Endothelial cell of umbilical vein (primary cell): ENCODE measurements at places on chromosomes 7 and 10. TPM values are rescaled to one million over a fixed set of nuclear protein-coding genes. Genes with fewer than 3 reads are reported as not detected.

DNA sequence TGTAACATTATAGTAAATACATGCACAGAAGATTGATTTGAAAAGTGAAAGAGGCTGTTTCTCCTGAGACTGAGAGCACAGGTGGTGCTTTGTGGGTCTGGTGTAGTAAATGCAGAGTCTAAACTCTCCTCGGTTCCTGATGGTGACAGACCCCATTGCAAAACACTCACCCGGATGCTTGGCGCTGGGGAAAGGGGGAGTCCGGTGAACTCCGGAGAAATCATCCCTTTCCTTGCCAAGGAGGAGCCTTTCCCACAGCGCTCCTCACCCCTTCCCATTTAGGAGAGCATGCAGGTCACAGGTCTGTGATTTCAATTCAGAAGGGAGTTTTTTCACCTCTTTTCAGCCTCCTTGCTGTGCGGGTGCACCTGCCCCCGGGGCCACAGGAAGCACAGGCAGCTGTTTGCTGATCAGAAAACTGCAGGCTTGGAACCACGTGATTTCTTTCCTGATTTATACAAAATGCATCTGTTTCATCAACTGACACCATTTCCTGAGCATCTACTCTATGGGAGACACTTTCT lies 75.6 kb upstream of the LYZL2 start:
- no peak overlapping the region for H3K4me3 ChIP-seq
- no peaks in the 10 kb centered on the region for H3K36me3 ChIP-seq

GRCh38 chr10:126171555-126171954 lies 216.7 kb downstream of the ADAM12 start:
- no peak for DNase-seq
- H3K27me3 ChIP-seq, result no peaks in the 10 kb centered on the region
- no peak overlapping the region for H3K4me3 ChIP-seq
- no peaks in the 10 kb centered on the region for H3K4me1 ChIP-seq
- no peak overlapping the region for H3K27ac ChIP-seq
- no peaks in the 10 kb centered on the region for H3K36me3 ChIP-seq

GRCh38 chr10:123427165-123427786 lies 238.9 kb upstream of the GPR26 start:
- H3K36me3 ChIP-seq, result no peaks in the 10 kb centered on the region
- no peak overlapping the region for H3K27ac ChIP-seq
- no peaks in the 10 kb centered on the region for H3K27me3 ChIP-seq
- DNase-seq, result no peak

DNA sequence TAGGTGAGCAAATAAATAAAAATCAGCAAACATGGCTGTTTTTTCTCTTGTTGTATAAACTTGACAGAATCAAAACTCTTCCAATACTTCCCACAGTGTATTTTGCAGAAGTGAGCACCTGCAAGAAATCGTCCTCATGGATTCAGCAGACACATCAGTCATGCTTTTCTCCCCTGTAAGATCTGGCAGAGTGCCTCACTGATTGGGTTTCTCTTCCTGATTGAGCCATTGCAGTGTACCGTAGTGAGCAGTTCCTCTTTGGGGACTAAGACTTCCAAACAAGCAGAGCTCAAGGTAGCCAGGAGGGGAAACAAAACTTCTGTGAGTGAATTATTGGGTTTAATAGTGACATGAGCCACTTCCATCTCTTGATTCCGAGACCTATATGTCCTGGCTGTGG lies 2.2 kb upstream of the CCDC3 start:
- H3K27me3 ChIP-seq, result peaks cover 18% of the 10 kb centered on the region
- no peaks in the 10 kb centered on the region for H3K36me3 ChIP-seq
- DNase-seq, result no peak
- no peak overlapping the region for H3K27ac ChIP-seq
- H3K4me1 ChIP-seq, result no peaks in the 10 kb centered on the region

- no peak overlapping the region for H3K27ac ChIP-seq
- DNase-seq, result no peak
- no peak overlapping the region for H3K4me3 ChIP-seq
- H3K4me1 ChIP-seq, result no peaks in the 10 kb centered on the region
- H3K36me3 ChIP-seq, result no peaks in the 10 kb centered on the region
Observed at GRCh38 chr7:25319707-25320106, 91.4 kb upstream of the NPVF start.

DNA sequence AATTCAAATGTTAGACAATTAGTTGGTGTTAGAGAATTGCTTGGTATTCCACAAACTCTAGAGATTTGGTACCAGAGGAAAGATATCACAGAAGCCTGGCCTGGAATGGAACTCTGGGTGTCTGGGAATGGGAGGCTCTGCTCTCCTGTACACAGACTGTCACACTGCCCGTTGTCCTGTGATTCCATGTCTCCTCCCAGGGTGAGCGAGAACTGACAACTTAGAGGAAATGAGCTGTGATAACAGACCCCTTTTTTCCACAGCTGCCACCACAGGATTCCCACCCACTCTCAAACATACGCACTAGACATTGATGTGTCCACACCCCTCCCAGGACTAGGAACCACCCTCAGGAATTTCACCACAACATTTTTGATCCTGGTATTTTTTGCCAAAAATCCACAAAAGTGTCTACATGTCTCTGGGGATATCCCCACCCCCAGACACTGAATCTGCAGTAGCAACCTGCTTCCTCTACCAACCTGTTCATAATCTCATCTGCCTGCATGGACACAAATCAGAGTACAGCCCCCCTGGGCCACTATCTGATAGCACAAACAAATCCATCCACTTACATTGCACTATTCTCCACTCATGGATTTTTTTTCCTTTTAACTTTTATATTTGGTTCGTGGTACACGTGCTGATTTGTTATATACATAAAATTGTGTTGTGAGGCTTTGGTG lies 4.7 kb downstream of the ZNF273 start:
- H3K27ac ChIP-seq, result no peak overlapping the region
- no peaks in the 10 kb centered on the region for H3K27me3 ChIP-seq
- no peak for DNase-seq
- no peaks in the 10 kb centered on the region for H3K36me3 ChIP-seq
- no peak overlapping the region for H3K4me3 ChIP-seq
- H3K4me1 ChIP-seq, result peaks cover under 1% of the 10 kb centered on the region

- no peak overlapping the region for H3K27ac ChIP-seq
- H3K4me3 ChIP-seq, result no peak overlapping the region
- DNase-seq, result peak; percentile 50
- H3K27me3 ChIP-seq, result peaks cover 3% of the 10 kb centered on the region
Observed at GRCh38 chr7:137454246-137454724, 110.8 kb upstream of the PTN start.

DNA sequence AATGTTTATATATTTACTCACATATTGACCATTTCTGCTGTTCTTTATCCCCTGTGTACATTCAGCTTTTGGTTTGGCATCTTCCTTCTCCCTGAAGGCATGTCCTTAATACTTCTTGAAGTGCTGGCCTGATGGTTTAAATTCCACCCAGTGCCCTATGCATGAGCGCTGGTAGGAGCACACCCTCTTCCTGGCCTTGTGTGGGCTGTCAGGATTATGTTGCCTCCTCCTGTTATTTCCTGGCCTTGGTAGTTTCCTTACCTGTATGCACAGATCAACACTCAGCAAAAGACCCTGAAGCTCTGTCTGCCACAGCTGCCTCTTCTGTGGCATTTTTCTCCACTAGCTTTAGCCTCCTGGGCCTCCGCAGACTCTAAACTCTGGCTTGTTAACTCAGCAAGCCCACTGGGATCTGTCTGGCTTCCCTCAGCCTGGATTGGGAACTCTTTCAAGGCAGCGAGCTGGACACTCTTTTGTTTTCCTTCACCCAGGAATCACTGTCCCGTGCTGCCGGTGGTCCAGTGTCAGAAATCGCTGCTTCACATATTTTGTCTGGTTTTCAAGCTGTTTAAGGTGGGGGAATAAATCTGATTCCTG lies 595.2 kb downstream of the SDK1 start:
- H3K27me3 ChIP-seq, result no peaks in the 10 kb centered on the region
- no peak overlapping the region for H3K27ac ChIP-seq
- no peaks in the 10 kb centered on the region for H3K36me3 ChIP-seq
- no peaks in the 10 kb centered on the region for H3K4me1 ChIP-seq

DNA sequence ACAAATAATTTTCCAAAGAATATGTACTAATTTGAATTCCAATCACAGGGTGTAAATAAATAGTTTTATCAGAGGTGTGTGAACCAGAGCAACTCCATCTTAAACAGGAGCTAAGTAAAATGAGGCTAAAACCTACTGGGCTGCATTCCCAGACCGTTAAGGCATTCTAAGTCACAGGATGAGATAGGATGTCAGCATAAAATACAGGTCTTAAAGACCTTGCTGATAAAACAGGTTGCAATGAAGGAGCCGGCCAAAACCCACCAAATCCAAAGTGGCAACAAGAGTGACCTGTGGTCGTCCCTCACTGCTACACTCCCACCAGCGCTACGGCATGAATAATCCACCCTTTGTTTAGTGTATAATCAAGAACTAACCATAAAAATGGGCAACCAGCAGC lies 291.7 kb upstream of the SEMA3D start:
- H3K4me3 ChIP-seq, result no peak overlapping the region
- no peaks in the 10 kb centered on the region for H3K4me1 ChIP-seq
- H3K36me3 ChIP-seq, result no peaks in the 10 kb centered on the region
- no peaks in the 10 kb centered on the region for H3K27me3 ChIP-seq

GRCh38 chr7:7418997-7419396 lies 116.7 kb downstream of the COL28A1 start:
- H3K27ac ChIP-seq, result no peak overlapping the region
- no peaks in the 10 kb centered on the region for H3K36me3 ChIP-seq
- no peak for DNase-seq
- H3K27me3 ChIP-seq, result no peaks in the 10 kb centered on the region
- H3K4me3 ChIP-seq, result no peak overlapping the region

DNA sequence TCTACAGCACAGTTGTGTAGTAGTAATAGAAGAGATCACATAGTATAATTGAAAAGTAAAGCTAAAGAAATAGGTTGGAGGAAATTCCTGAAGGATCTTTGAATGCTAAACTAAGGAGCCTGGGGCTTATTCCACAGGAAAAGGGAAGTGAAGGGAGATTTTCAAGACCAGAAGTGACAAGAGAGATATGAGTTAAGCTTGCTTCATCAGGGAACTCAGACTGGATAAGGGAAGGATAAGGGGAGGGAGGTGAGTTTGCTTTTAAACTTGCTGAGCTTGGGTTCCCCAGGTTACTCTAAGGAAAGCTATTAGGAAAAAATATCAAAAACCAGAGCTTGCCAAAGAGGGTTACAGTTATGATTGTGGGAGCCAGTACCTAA lies 182.4 kb downstream of the RAPGEF5 start:
- H3K36me3 ChIP-seq, result no peaks in the 10 kb centered on the region
- H3K27me3 ChIP-seq, result no peaks in the 10 kb centered on the region
- H3K4me1 ChIP-seq, result no peaks in the 10 kb centered on the region
- H3K27ac ChIP-seq, result no peak overlapping the region
- no peak overlapping the region for H3K4me3 ChIP-seq
- no peak for DNase-seq

DNA sequence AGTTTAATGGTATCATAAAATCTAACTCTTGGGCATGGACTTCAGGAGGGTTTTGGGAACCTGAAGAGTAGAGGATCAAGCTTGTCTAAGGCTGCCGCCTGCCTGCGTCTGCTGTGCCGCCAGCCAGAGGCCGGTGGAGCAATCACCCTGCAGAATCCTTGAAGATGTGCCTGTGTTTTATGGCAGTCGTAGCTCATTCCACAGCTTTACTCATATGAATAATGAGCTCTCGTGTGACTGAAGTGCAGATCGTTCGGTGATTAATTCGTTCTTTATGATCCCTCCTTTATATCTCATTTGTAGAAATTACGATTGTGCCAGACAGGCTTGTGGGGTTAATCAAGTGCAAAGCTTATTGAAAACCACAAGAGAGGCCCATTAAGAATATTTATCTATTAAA lies 100.8 kb downstream of the ACTR3B start:
- no peaks in the 10 kb centered on the region for H3K27me3 ChIP-seq
- no peak for DNase-seq
- no peak overlapping the region for H3K27ac ChIP-seq

- no peaks in the 10 kb centered on the region for H3K4me1 ChIP-seq
- peak; percentile 43 for DNase-seq
- H3K4me3 ChIP-seq, result no peak overlapping the region
- peaks cover 1% of the 10 kb centered on the region for H3K27me3 ChIP-seq
- H3K27ac ChIP-seq, result no peak overlapping the region
- no peaks in the 10 kb centered on the region for H3K36me3 ChIP-seq
Observed at GRCh38 chr10:16545116-16545736, 23.5 kb upstream of the C1QL3 start.

- H3K27ac ChIP-seq, result no peak overlapping the region
- H3K4me1 ChIP-seq, result no peaks in the 10 kb centered on the region
- H3K36me3 ChIP-seq, result no peaks in the 10 kb centered on the region
- no peak for DNase-seq
Observed at GRCh38 chr7:108122181-108122580, 8.0 kb downstream of the LAMB4 start.

DNA sequence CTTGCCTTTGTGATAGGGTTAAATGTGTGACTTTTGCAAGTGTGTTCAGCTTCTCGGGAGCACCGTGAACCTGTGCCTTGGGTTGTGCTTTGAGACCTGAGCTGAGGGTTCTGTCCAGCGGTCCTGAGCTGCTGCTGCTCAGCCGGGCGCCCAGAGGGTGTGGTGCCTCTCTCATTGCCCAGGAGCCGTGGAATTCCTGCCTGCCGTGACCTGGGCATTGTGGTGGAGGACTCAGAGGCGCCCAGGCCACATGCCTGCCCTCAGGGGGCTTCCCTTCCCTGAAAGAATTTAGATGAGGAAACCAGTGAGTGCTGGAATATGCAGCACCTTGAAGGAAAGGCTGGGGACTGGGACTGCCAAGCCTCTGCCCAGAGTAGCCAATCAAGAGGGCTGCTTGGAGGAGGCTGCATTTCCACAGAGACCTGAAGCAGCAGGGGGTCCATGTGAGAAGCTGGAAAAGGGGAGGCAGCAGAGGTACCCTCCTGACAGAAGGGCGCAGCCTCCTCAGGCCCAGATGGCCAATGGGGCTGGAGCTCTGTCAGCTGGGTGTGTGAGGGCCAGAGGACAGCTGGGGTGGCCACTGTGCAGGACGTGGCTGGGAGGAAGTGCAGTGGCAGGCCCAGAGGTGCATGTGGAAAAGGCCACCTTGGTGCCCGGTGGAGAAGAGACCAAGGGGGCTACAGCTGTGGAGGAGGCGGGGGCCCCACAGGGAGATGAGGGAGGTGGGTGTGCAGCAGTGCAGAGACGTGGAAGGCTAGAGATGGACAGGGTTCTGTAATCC lies 107.3 kb downstream of the NKX6-2 start:
- H3K36me3 ChIP-seq, result no peaks in the 10 kb centered on the region
- no peaks in the 10 kb centered on the region for H3K27me3 ChIP-seq
- H3K4me1 ChIP-seq, result no peaks in the 10 kb centered on the region

DNA sequence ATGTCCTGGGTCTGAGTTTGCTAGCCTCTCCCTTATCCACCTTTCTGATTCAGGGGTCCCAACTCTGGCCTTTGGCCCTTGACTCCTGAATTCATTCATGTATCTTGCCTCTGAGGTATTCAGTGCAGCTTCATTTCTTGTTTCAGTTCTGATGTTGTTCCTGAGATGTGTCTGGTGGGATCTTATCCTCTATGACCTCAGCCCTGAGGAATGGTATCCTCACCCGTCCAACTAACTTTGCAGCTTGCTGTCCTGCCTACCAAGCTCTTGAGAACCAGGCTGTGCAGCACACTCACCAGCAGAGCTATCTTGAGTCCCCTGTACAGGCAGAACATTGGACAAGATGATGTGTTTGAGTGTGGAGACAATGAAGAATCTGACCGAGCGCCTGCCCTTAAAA lies 13.8 kb downstream of the SUFU start:
- H3K4me1 ChIP-seq, result no peaks in the 10 kb centered on the region
- H3K4me3 ChIP-seq, result no peak overlapping the region
- H3K36me3 ChIP-seq, result peaks cover 2% of the 10 kb centered on the region
- no peaks in the 10 kb centered on the region for H3K27me3 ChIP-seq
- DNase-seq, result no peak
- no peak overlapping the region for H3K27ac ChIP-seq

- H3K27me3 ChIP-seq, result no peaks in the 10 kb centered on the region
- no peaks in the 10 kb centered on the region for H3K36me3 ChIP-seq
- DNase-seq, result no peak
- H3K4me1 ChIP-seq, result no peaks in the 10 kb centered on the region
Observed at GRCh38 chr7:92296880-92297445, 51.2 kb downstream of the ANKIB1 start.

GIMAP4 gene
- polyA plus RNA-seq, result 38.6 and 56.6 TPM in 2 replicates

CLCN1 gene
- not detected in 2 replicates for polyA plus RNA-seq

MCM10 gene
- 1.9 and 3.3 TPM in 2 replicates for polyA plus RNA-seq

FGFBP3 gene
- 0.11 TPM in 2 replicates for polyA plus RNA-seq
